ENCODE measurements at places on chromosomes 13 and 19. TPM values are rescaled to one million over a fixed set of nuclear protein-coding genes. Genes with fewer than 3 reads are reported as not detected.

Gene FOXA3
- 27.8 TPM for total RNA-seq

Gene NPHS1
- not detected for total RNA-seq

Gene N4BP2L1
- total RNA-seq, result 56.9 TPM

Gene CDK8
- total RNA-seq, result 10.5 TPM

Gene C19orf47
- total RNA-seq, result 5.1 TPM

Gene ATP8A2
- not detected for total RNA-seq

- no peak for DNase-seq
Measured at GRCh38 chr13:98526182-98526512, 50.8 kb downstream of the STK24 start.

GRCh38 chr13:23778002-23778652 lies 111.1 kb downstream of the MIPEP start:
- no peak for DNase-seq

DNA sequence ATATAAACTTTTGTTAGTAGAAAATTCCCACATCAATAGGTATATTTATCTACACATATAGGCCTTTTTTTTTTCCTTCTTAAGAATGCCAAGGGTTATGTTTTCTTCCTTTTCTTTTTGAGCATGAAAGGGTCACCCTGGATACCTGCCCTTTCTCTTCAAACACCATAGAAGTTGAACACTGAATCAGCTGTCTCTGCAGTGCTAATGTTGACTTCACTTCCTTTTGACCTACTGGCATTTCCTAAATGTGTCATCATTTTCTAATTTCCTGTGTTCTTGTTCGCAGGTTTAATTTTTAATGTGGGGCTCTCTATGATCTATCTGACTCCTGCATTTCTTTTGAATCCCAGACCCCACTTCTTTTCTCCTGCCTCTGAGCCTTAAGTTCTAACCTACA lies 532.0 kb downstream of the GPC6 start:
- no peak for DNase-seq

DNA sequence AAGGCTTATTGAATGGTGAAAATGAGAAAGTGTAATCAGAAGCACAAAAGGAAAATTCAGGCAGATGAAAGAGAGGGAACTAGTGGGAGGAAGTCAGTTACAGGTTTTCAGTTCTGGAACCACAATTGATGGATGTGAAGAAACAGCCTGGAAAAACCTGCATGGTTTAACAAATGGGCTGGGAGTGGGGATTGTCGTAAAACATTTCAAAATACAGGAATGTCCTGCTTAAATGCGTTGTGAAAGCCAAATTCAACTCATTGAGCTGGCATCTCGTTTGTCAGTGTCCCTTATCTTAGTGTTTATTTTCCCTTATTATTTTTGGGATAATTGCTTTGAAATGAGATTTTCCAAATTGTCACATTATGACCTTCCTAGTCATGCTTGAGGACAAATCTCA lies 106.5 kb upstream of the RFC3 start:
- DNase-seq, result no peak

DNA sequence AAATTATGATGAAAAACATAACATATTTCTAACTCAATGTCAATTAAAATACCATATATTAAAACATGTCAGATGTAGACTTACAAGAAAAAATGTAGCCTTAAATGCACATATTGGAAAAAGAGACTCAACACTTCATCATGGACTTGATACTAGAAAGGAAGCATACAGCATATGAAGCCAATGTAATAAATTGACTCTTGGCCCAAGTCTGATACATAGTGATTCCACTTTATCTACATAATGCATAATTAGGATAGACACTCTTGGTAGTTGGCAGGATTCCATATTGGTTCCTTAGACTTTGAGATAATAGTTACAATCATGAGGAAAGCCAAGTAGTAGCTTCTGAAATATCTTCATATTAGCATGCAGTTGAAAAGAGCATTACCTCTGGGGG lies 1067.0 kb downstream of the PCDH17 start:
- no peak for DNase-seq

DNA sequence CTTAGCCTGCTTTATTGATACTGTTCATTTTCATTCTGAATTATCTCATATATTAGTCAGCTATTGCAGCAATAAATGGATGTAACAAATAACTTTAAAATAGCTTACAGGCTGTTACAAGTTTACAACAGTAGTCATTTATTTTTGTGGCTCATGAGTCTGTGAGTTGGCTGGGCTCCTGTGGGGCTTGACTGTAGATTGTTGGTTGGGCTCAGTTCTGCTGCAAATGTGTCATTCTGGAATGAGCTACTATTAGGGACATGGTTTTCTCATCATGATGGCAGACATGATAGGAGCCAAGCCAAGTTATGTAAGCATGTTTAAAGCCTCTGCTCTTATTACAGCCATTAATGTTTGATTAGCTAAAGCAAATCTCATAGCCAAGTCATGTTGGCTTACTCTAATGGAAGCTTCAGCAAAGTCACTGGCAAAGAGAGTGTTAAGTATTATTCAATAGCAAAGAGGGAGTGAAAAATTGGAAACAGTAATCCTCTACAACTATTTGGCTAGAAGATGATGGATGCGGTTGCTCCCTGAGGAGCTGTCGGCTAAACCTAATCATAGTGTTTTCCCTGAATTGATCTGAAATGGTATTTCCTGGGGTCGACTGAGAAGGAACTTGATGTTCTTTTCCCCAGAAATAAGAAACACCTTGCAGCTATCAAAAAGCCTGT lies 391.3 kb downstream of the TDRD3 start:
- no peak for DNase-seq

DNA sequence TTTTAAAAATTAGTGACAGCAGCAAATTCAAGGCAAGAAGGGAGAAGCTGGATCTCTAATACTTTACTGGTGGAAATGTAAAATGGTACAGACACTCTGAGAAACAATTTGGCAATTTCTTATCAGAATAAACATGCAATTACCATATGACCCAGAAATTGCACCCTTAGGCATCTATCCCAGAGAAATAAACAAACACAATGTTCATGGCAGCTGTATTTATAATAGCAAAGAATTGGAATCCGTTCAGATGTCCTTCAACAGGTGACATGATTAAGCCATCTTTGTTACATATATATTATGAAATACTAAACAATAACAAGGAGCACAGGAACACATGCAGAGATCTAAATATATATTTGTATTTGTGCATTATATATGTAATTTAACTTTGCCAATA lies 756.5 kb downstream of the SLITRK1 start:
- DNase-seq, result no peak

GRCh38 chr19:55275851-55276719 lies 3.8 kb downstream of the HSPBP1 start:
- no peak for DNase-seq

DNA sequence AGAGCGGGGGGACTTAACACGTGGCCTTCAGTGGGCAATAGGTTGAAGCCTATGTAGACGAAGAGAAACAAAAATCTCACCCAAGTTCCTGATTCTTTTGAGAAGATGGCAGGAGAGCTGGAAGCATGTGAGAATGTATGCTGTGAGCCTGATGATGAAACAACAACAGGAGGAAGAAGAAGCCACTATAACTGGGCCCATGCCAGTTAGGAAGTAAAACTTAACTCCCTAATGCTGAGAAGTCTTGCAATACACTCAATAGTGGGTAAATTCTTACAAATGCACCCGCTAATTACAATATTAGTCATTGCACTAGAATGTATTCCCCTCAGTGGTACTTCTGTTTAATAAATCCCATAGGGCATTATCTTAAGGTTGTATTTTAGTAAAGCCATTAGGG lies 9.1 kb downstream of the PCDH17 start:
- no peak for DNase-seq

GRCh38 chr19:1223018-1223855 lies 14.6 kb downstream of the CBARP start:
- DNase-seq, result no peak

- no peak for DNase-seq
Measured at GRCh38 chr13:80419416-80419815, 78.5 kb upstream of the SPRY2 start.

DNA sequence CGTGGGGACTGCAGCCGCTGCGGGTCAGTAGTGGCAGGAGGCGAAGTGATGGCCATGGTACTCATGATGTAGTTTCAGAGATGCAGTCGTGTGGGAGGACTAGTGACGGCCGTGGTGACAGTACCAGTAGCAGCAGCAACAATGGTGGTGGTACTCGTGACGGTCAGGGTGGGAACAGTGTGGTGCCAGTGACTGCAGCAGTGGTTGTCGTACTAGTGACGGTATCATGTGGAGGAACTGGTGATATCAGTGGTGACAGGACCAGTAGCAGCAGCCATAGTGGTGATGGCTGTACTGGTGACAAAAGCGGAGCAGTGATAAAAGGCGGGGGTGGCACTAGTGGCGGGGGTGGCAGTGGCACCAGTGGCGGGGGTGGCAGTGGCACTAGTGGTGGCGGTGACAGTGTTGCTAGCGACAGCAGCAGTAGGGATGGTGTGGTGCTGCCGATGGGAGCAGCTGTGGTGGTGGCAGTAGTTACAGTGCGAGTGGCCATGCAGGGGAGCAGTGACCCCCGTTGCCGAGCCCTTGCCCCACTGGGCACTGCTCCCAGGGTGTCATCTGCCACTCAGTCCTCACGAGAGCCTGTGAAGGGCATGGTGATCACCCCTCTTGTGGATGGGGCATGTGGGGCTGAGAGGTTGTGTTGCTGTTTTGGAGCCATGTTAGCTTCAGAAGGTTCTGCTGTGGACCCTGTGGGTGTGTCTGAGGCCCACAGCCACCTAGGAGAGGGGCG lies 22.7 kb downstream of the ADPRHL1 start:
- DNase-seq, result no peak

GRCh38 chr19:48216933-48217332 lies 38.8 kb downstream of the CARD8 start:
- DNase-seq, result no peak

- no peak for DNase-seq
Measured at GRCh38 chr19:4067396-4068046, 822 bp upstream of the ZBTB7A start.

GRCh38 chr13:25684491-25684890 lies 312.7 kb downstream of the ATP8A2 start:
- DNase-seq, result no peak

- no peak for DNase-seq
Measured at GRCh38 chr13:54965881-54966280, 1937.3 kb downstream of the OLFM4 start.

DNA sequence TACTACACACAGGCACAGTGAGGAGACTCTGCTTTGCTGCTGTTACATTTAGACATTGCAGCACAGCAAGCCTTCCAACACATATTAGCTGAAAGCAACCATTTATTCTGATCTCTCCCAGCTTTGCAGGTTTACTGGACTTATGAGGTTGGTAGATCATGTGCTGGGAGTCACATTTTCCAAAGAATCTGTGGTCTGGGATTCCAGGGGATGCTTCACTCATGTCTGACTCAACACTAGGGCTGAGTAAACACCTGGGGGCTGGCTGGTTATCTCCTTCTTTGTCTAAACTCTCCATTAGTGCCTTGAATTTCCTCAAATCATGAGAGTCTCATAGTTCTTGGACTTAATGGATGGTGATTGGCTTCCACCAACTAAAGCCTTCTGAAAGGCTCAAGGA lies 5.4 kb upstream of the LGALS13 start:
- no peak for DNase-seq

DNA sequence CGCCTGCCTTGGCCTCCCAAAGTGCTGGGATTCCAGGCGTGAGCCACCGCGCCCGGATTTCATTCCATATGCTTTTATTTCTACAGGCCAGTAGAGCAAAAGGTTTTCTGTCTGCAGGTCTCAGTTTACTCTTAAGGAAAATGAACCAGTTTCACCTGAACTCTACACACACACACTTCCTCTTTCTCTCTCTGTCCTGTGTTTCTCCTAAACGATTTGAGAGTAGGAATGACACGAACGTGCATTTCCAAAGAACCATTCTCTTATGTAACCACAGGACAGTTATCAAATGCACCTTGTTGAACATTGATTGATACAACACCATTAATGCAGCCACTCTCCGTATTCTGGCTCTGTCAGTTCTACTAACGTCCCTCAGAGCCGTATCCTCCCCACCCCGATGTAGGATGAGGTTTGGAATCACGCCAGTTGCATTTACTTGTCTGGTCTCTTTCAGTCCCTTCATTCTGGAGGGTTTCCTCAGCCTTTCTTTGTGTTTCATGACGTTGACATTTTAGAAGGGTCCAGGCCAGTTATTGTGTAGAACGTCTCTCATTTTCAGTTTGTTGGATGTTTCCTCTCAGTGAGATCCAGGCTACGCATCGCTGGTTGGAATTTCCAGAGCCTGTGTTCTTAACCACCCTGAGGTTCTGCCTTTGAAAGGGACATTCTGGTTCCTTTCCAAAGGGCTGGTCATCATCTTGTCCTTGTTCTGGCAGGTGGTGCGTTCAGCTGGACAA lies 36.0 kb downstream of the BICRA start:
- no peak for DNase-seq

DNA sequence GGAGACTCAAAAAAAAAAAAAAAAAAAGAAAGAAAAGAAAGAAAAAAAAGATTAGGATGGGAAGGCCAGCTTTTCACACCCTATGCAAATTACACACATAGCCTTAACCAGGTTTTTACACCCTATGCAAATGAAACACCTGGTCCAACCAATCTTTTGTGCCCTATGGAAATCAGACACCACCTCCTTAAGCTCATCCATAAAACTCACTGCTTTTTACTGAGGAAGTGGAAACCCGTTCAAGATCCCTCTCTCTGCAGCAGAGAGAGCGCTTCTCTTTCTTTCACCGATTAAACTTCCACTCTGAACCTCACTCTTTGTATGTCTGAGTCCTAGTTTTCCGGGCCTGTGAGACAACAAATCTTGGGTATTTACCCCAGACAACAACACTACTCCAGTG lies 25.3 kb upstream of the HOMER3 start:
- DNase-seq, result no peak

- no peak for DNase-seq
Measured at GRCh38 chr13:99055281-99055680, 77.4 kb upstream of the DOCK9 start.

DNA sequence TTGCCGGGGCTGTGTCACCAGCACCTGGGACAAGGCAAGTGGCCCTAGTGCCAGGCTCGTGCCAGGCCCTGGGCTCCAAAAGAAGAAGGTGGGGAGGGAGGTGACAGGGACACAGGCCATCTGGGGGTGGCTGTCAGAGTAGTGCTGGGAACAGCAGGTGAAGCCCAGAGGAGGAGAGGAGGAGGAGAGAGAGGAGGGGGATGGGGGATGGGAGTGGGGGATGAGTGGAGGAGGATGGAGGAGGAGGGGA lies 18.7 kb downstream of the LSM4 start:
- peak; percentile 52 for DNase-seq

GRCh38 chr13:34678154-34678553 lies 263.9 kb upstream of the NBEA start:
- DNase-seq, result no peak
